ENCODE measurements at places on chromosomes 5 and 9.

GRCh38 chr9:112028242-112029221 lies 131.9 kb downstream of the UGCG start:
- DNase-seq, result no peak

DNA sequence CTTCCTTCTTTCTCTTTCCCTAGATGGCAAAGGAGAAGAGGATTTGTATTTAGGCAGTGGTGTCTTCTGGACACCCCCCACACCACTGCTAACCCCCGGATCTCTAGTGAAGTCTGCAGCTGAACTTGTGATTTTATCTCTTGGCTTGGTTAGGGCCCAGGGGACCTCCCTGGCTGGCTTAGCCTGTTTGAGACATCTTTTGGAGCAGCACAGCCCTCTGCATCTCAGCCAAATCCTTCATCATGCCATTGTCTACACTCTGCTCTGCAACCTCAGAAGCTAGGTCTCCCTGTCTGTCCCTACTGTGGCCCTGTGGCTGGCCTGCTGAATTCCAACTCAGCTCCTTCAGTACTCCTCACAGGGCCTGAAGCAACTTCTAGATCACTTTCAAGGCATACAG lies 81.7 kb downstream of the MUSK start:
- peak; percentile 24 for DNase-seq

DNA sequence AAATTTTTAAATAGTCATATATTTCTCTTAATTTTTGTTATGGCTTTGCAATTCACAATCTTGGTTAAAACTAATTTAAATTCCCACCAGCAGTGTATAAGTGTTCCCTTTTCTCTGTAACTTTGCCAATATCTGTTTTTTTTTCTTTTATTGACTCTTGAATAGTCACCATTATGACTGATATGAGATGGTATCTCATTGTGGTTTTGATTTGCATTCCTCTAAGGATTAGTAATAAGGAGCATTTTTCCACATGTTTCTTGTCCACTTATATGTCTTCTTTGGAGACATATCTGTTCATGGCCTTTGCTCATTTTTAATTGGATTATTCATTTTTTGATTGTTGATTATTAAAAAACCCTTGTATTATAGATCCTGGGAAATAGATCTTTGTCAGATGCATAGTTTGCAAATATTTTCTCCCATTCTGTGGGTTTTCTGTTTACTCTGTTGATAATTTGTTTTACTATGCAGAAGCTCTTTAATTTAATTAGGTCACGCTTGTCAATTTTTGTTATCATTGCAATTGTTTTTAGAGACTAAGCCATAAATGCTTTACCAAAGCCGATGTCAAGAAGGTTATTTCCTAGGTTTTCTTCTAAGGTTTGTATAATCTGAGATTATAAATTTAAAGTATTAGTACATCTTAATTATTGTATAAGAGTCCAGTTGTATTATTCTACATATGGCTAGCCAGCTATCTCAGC lies 610.9 kb downstream of the CHSY3 start:
- no peak for DNase-seq

GRCh38 chr9:129598089-129598596 lies 22.8 kb downstream of the C9orf50 start:
- no peak for DNase-seq

DNA sequence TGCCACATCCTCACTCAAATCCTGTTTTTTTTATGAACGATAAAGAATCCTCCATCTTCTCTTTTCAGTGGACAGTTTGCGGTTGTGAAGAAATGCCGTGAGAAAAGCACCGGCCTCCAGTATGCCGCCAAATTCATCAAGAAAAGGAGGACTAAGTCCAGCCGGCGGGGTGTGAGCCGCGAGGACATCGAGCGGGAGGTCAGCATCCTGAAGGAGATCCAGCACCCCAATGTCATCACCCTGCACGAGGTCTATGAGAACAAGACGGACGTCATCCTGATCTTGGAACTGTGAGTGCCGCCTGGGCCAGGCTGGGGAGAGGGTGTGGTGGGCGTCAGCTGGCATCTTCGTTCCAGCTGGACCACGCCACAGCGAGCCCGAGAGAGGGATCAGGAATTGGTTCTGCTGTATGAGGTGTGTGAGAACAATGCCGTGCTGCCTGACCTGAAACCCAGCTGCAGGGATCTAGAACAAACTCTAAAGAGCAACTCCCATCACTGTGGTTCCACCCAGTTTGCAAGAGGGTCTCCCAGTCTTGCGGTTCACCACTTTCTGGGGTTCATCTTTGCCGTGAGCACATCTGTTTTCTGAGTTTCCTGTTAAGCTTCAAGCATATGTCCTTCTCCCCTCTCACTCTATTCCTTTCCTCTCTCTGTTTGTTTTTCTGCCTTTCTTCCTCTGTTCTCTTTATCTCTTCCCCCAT lies 107.4 kb downstream of the DAPK1 start:
- no peak for DNase-seq

- no peak for DNase-seq
These were observed 344.6 kb downstream of the OSTF1 start for GRCh38 chr9:75432888-75433287.

GRCh38 chr5:181005791-181006190 lies 17.1 kb downstream of the BTNL3 start:
- DNase-seq, result peak; percentile 7

GRCh38 chr5:92163906-92164305 lies 780.8 kb upstream of the ARRDC3 start:
- DNase-seq, result no peak

GRCh38 chr9:37290366-37290939 lies 132.0 kb upstream of the GRHPR start:
- no peak for DNase-seq

DNA sequence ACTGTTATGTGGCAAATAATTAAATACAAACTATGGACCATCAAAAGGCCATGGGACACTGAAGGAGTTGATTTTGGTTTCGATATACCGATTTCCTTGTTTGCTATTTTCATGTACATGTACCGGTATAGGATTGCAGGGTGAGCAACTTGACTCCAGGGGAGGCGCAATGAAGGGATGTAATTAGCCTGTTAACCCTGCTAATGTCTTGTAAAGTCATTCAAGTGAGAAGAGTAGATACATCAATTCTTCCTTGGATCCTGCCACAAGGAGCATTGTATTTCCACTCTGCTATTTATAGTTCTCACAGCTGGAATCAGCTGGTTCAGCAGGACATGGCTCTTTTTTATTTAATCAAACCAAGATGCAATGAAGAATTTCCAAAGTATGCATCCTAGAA lies 102.0 kb downstream of the STK32A start:
- no peak for DNase-seq

- DNase-seq, result peak; percentile 60
These were observed 520.6 kb downstream of the CTNND2 start for GRCh38 chr5:11383506-11384095.

DNA sequence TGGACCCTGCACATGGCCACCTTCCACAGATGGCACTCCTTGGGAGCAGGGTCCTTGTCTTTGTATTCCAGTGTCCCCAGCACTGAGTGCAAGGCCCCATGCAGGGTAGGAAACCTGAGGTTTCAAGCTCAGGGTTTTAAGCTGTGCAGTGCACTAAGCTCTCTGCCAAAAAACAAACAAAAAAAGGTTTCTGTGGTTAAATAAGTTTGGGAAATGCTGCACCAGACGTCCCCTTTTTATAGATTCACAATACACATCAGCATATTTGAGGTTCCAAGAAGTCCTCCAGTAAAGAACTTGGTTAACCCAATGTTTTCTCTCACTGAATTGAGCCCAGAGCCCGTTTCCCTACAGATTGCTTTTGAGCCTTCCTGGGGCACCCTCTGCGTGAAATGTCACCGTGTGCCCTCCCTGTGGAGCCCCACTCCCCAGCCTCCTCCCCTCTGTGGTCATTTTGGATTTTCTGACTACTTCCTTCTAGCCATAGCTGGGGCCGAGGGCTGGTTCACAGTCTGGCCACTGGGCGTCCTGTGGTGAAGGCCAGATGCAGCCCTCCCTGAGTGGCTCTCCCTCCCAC lies 17.1 kb downstream of the DELE1 start:
- DNase-seq, result no peak

GRCh38 chr5:32572778-32573480 lies 12.4 kb upstream of the SUB1 start:
- DNase-seq, result no peak

DNA sequence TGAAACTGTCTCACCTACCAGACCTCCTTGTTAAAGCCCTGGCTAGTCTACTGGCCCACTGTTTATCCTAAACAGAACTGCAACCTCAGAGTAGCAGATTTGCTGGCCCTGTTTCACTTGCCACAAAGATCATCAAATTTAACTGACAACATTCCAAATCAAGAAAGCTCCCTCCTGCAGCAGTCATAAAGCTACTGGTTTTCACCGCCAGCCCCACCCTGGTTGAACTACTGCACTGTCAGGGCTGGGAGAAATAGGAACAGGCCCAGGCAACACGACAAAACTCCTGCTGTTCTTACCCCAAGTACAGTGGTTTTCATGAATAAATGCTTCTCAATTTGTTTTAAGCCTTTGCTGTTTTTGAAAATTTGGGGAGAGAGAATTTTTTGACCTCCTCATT lies 63.0 kb downstream of the NR6A1 start:
- no peak for DNase-seq

All from D341Med (cell line).